MV-4-11 (cell line): ENCODE measurements at places on chromosomes 12 and 14.

- DNase-seq: no peak
Observed at GRCh38 chr12:24630446-24630845, 318.5 kb downstream of the BCAT1 start.

DNA sequence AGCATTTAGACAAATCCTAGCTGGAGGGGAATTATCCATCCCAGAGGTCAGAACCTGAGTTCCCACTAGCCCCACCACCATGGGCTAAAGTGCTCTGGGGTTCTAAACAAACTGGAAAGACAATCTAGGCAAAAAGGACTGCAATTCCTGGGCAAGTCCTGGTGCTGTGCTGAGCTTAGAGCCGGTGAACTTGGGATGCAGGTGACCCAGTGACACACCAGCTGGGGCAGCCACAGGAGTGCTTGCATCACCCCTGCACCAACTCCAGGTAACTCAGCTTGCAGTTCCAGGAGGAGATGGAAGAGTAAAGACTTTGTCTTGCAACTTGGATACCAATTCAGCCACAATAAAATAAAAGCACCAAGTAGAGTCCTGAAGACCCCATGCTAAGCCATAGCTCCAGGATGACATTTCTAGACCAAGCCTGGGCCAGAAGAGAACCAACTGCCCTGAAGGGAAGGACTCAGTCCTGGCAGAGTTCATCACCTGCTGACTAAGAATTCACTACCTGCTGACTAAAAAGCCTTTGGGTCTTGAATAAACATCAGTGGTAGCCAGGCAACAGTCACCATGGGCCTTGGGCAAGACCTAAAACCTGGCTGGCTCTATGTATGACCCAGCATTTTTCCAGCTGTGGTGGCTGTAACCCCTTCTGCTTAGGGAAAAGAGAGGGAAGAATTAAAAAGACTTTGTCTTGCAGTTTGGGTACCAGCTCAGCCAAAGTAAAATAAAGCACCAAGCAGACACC, 223.4 kb upstream of the DIO2 start:
- DNase-seq: no peak

DNA sequence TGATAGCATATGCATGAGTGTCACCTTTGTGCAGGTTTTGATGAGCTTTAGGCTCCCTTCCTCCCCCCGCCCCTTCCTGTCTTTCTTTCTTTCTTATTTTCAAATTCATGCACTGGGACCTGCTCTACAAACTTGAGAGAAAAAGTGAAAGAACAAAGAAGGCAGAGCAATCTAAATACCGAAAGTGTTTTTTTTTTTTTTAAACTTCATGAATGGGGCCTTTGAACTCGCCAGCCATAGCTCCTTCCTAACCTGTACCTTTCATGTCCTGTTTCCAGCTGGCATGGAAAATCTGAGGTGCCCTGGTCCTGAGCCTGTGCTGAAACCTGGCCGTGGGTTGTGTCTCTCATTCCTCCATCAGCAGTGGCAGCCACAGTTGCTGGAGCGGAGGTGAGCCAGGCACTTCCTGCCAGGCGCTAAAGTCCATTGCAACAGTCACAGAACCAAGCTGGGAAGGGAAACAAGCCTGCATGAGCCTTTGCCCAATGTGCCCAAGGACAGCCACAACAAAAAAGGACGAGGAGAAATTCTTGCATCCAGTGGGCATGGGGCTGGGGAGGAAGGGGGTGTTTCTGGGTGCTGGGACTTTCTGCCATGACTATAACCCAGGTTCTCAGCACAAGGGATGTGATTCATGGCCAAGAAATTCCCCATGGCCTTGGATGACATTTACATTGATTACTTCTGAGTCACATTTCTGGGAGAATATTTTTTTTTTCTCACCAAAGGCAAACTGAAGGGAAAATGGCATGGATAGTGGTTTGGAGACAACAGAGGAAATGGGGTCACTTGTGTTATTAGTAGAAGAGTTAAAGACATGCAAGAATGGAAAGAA, 102.7 kb downstream of the TMEM30B start:
- no peak for DNase-seq

- no peak for DNase-seq
Observed at GRCh38 chr12:66017736-66018135, 112.8 kb downstream of the LLPH start.

GRCh38 chr14:102154821-102155549, 15.3 kb downstream of the WDR20 start:
- no peak for DNase-seq

DNA sequence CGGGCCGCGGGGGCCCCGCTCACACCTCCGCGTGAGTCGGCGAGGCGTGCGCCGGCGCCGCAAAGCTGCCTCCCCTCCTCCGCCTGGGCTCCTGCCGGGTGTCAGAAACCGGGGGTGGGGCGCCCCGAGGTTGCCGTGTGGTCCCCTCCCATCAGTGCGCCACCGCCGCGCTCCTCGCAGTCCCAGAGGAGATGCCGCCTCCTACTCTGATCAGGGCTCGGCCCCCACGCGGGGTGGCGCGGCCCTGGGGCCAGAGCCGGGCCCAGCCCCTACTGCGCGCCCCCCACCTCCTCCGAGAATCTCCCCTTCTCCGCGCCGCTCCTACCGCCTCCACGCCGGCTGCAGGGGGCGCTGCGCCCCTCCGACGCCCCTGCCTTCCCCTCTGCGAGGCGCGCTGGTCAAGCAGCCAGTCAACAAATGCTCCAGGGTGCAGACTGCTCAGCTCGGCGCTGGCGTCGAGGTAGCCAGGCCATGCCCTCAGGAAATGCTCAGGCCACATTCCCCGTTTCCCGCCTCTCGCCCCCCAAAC, 467 bp upstream of the JAG2 start:
- no peak for DNase-seq

DNA sequence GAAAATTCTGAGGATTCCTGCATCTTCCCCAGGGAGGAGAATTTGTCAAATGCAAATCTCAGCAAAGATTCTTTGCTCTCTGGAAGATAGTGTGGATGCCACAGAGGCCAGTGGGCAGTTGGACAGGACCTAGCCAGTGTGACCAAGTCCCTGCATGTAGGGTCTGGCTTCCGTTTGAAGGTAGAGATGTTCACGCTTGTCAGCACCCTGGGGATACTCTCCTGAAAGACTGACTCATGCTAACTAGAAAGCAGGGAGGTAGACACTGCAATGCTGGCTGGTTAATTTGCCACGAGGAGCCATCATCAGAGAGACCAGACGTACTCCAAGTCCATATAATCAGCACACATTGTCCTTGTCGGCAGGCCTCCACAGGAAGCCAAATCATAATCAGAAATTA, 130.1 kb downstream of the SAMD4A start:
- no peak for DNase-seq
